M059J (cell line): ENCODE measurements at places on chromosomes 3 and 15. TPM values are rescaled to one million over a fixed set of nuclear protein-coding genes. Genes with fewer than 3 reads are reported as not detected.

C3orf20 gene
- total RNA-seq, result not detected in 2 replicates

DNA sequence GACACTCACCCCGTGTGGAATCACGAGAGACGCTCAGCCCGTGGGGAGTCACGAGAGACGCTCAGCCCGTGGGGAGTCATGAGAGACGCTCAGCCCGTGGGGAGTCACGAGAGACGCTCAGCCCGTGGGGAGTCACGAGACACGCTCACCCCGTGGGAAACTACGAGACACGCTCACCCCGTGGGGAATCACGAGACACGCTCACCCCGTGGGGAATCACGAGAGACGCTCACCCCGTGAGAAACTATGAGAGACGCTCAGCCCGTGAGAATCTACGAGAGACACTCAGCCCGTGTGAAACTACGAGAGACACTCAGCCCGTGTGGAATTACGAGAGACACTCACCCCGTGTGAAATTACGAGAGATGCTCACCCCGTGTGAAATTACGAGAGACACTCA, 49.8 kb downstream of the ADAMTS17 start:
- no peak for DNase-seq

DNA sequence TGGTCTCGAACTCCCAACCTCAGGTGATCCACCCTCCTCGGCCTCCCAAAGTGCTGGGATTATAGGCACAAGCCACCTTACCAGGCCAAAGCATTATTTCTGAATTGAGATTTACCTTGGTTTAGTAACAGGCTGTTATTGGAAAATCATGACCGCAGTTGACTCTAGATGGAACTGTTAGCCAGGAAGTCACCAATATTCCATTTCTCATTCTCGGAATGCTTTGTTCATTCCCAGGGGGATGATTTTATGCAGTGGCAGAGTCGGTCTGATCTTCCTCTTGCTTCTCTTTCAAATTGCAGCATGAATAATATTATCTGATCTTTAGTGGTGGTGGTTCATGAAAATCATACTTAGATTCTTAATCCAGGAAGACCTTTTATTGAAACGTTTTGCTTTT, 195.5 kb upstream of the MBNL1 start:
- DNase-seq, result peak; percentile 52

SCAANT1 gene
- not detected in 2 replicates for total RNA-seq
